ENCODE measurements at places on chromosomes 6 and 20.

GRCh38 chr6:26594730-26595632 lies 1.8 kb upstream of the ABT1 start:
- DNase-seq, result no peak

- DNase-seq, result no peak
These were observed 41.7 kb downstream of the C20orf203 start for GRCh38 chr20:32631933-32632460.

DNA sequence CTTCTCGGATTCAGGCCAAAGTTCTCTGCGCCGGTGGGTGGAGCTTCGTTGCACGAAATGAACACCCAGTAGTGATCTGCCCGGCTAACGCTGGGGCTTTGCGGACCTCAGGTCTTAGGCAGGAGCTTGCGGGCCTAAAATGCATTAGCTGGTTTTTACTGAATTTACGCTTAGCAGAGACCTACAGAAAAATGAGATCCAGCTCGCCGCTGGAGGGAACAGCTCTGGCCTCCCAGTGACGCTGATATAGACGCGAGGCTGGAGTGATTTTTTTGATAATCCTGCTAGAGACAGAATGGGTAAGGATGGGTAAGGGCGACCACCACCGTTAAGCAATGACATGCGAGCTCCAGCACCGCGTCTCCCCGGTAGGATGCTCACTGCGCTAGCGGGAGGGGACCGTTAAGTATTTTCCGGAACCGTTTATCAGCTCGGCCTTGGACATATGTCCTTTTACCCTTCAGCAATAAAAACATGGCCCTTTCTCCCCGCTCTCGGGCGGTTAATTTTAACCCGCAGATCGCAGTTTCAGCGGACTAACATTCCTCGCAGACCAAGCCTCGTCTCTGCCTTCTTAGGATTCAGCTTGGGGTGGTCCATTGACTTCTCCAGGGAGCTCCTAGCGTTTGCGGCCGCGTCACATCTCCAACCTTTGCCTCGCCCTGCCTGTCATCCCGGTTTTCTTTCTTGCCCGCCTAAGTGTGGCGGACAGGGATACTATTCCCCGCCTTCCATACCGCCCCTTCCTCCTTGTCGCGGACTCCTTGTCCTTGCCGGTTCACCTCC lies 109.3 kb downstream of the GPX5 start:
- no peak for DNase-seq

GRCh38 chr6:57423468-57423867 lies 106.0 kb downstream of the PRIM2 start:
- DNase-seq, result no peak

- DNase-seq, result no peak
These were observed 41.2 kb downstream of the ANKS1A start for GRCh38 chr6:34930221-34930620.

DNA sequence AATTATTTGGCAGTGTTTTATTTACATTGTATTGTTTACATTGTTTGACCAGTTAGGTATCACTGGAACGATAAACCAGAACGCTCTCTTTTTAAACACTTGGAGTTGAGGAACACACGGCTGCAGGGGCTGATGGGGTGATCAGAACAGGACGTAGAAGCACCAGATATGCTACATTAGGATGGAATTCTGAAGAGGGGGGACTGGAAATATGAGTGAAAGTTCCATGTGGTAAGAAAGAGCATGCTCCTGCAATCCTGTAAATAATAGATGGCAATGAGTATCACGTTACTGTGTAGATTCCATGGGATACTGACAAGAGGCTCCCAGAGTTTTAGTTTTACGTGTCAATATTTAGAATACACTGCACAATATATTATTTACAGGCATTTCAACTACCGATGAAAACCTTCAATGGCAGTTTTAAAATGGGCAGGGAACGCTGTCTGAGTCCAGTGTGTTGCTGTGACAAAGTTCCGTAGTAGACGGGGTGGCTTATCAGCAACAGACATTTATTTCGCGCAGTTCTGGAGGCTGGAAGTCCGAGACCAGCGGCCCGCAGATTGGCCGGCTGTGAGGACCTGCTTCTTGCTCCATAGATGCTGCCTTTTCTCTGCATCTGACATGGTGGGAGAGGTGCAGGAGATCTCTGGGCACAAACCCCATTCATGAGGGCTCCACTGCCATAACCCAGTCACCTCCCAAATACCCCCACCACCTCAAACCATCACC lies 43.1 kb downstream of the SYNJ2 start:
- DNase-seq, result no peak

DNA sequence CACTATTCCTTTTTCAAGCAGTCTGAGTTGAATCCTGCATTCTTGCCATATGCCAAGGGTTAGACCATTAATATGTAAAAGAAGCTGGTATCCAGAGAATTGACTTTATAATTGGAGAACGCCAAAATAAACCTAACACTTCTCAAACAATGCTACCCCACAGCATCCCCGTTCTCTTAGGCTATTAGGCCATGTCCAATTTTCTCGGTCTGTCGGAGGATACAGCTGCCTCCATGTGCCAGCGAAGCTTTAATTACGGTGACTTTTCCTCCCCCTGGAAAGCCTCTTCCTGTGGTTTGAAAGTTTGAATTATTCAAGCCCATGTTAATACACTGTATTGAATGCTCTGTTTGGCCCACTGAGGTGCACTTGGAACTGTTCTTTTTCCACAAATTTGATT lies 60.5 kb downstream of the HS3ST5 start:
- DNase-seq, result no peak

DNA sequence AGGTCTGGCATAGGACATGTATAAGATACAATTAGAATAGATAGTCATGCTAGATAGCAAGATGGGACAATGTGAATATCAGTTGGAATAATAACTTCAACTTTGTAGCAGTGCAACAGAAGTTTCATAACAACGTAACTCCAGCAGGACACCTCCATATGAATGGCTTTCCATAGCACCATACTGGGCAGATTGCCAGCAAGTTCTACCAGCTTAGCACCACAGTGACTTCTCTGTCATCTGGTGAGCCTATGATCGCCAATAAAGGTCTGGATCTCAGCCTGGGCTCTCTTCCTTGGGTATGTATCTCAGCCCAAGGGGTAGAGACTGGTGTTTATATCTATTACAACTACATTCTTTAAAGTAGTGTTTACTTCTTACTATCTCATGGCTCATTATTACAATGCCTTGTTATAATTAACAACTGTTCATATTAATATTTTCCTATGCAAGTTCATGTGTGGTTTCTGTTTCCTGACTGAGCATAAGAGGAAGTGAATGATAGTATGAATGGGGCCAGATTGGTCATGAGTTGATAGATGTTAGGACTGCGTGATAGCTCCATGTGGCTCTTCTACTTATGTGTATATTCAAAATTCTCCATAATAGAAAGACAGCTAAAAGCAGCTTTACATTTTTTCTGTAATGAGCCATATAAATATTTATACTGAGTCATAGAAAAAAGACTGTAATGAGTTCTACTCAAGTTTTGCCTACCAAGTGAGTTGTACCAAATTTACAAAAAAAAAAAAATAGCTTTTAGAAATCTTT lies 22.9 kb downstream of the HTR1B start:
- DNase-seq, result no peak

DNA sequence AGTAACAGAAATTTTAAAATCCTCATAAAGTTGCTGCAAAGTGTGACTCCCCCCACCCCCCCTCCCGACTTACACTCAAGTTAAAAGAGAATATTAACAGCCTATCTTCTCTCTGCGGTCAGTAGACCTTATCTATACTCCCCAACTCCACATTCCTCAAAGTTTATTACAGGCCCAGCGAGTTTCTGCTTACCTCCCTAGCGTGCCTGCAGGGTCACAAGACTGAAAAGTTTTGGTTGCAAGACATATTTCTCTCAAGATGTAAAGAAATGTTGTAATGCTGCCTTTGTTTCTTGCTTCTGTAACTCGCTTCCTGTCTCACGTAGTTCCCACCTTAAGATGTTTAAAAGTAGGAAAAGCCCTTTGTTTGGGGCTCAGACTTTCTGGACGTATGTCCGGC lies 699.6 kb downstream of the PHF3 start:
- DNase-seq, result no peak

DNA sequence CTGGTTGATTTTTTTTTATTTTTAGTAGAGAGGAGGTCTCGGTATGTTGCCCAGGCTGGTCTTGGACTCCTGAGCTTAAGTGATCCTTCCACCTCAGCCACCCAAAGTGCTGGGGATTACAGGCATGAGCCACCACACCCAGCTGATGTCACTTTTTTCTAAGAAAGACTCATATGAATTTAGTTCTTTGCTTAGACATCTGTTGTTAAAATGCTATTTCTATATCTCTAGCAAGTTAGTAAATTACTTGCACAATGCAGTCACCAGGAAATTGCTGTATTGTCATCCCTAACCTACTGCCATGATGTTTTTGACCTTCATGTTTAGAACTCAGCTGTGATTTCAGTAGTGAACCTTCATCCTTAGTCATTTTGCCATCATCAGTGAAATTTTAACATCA lies 5.7 kb downstream of the KDM1B start:
- DNase-seq, result no peak

DNA sequence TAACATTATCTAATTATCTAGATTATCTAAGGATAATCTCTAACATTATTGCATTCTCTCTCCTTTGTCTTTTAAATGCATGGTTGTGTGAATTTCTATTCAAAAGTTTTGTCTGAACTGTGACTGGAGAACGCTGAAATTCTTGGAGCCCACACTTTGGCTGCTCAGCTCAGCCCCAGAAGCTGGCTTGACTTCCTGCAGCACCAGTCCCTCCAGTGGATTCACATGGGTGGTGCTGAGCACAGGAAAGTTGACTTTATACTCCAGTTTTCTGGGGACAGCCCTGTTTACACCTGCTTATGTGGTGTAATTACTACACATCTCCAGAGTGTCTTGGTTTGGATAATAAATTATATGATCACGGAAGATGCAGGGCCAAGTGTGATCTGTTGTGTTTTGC lies 255.1 kb upstream of the NOX3 start:
- no peak for DNase-seq

DNA sequence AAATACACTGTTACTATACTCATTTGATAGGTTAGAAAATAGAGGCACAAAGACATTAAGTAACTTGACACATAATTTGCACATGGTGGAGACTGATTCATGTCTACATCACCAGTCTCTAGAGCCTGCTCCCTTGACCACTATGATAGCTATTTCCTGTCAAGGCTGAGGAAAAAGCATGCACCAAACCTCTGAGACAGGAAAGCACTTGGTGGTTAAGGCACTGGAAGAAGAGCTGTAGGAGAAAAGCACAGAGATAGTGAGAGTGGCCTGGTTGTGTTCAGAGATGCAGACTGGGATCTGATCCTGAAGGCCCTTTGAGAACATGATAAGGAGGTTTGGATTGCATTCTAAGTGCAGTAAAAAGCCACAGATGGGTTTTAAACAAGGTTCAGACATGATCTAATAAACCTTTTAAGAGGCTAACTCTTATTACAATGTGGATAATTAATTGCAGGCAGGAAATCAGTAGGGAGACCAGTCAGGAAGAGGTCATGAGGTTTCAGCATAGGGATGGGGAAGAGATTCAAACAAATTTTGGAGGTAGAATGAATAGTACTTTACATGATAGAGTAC lies 168.9 kb downstream of the PHF3 start:
- no peak for DNase-seq

- no peak for DNase-seq
These were observed 4.4 kb upstream of the ABHD12 start for GRCh38 chr20:25394996-25395395.

DNA sequence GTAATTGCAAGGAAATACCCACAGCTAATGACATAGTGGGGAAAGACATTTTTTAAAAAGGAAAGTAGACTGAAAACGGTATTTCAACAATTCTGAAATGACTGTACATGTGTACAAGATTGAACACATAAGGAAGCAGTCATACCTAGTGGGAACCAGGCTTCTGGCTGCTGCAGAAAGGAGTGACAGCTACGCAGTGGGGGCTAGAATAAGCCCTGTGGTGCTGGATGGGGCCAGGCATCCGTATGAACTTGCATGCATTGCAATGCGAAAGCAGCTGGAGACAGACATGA lies 54.9 kb upstream of the GPR31 start:
- no peak for DNase-seq

DNA sequence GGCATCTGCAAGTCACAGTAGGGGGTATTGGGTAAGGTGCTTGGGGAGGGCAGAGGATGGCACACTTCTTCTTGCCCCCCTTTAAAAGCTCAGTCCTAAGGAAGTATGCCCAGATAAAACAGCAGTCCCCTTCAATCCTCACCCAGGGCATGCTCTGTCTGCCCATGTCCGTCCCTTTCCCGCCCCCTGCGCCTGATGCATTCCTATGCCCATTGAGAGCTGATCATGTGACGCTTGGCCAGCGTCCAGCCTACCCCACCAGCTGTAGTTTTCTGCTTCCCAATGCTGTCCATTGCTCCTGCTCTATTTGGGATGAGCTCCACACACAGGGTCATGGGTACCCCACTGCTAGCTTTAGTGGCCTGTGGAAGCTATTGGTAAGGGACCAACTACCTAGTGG lies 8.3 kb downstream of the SIGLEC1 start:
- DNase-seq, result no peak

GRCh38 chr6:124888581-124889371 lies 73.5 kb upstream of the RNF217 start:
- DNase-seq, result no peak

DNA sequence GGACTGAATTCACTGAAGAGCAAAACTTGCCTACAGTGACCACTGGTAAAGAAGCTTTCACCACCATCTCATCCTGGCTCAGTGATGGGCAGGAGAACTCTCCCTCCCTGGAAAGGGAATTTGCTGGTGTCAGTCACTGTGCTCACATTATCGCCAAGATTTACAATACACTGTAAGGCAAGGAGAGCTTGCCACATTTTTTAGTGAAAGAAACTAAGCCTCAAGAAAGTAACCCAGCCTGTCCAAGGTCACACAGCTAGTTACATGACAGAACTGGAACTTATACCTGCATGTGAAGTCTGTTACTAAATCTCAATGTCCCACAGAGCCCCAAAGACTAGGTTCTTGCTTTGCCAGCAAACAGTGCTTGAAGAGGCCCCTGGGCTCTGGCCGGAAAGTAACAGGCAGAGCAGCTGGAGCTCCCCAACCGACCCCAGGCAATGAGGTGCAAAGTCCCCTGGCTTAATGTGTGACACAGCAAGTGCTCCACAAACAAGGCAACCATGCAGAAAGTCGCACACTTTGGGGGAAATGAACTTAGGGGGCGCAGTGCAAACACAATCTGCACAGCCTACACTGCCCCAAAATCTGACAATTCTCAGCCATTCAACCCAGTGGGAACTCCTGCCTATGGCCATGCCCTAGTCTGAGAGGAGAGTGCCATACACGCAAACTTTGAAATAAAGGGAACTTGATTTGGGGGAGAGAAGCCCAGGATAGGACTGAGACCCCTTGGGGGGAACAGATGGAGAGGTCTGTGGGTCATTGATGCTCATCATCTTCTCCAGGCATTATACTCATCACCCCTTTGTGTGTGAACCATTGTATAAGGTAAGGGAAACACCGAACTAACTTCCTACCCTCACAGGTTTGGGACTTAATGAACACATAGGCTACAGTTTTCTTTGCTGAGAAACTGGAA lies 1.9 kb downstream of the BCL2L1 start:
- DNase-seq, result no peak
